ENCODE measurements at places on chromosomes 13 and 19.

GRCh38 chr19:38684078-38684861 is 36.8 kb downstream of the ACTN4 start:
- H3K4me1 ChIP-seq, result peaks cover 72% of the 10 kb centered on the region
- peak overlapping the region; percentile 74 for H3K27ac ChIP-seq
- H3K27me3 ChIP-seq, result no peaks in the 10 kb centered on the region
- DNase-seq, result peak; percentile 43
- H3K36me3 ChIP-seq, result peaks cover 5% of the 10 kb centered on the region
- peak overlapping the region; percentile 4 for H3K4me3 ChIP-seq

- no peak for DNase-seq
- H3K4me3 ChIP-seq, result no peak overlapping the region
- peaks cover 2% of the 10 kb centered on the region for H3K4me1 ChIP-seq
- no peaks in the 10 kb centered on the region for H3K27me3 ChIP-seq
- H3K36me3 ChIP-seq, result no peaks in the 10 kb centered on the region
- no peak overlapping the region for H3K27ac ChIP-seq
Observed at GRCh38 chr19:19074196-19074882, 10.5 kb downstream of the SLC25A42 start.

GRCh38 chr13:44748439-44748838 is 172.3 kb upstream of the TSC22D1 start:
- no peak overlapping the region for H3K27ac ChIP-seq
- DNase-seq, result no peak
- no peaks in the 10 kb centered on the region for H3K27me3 ChIP-seq
- no peak overlapping the region for H3K4me3 ChIP-seq

- DNase-seq, result no peak
- H3K36me3 ChIP-seq, result no peaks in the 10 kb centered on the region
- peaks cover 15% of the 10 kb centered on the region for H3K4me1 ChIP-seq
Observed at GRCh38 chr19:35442091-35442490, 6.0 kb upstream of the FFAR2 start.
